ENCODE measurements at places on chromosomes 12 and 14. TPM values are rescaled to one million over a fixed set of nuclear protein-coding genes. Genes with fewer than 3 reads are reported as not detected.

The TMEM119 gene
- not detected for total RNA-seq

The PAX9 gene
- not detected for total RNA-seq

The GPR135 gene
- 2.4 TPM for total RNA-seq

DNA sequence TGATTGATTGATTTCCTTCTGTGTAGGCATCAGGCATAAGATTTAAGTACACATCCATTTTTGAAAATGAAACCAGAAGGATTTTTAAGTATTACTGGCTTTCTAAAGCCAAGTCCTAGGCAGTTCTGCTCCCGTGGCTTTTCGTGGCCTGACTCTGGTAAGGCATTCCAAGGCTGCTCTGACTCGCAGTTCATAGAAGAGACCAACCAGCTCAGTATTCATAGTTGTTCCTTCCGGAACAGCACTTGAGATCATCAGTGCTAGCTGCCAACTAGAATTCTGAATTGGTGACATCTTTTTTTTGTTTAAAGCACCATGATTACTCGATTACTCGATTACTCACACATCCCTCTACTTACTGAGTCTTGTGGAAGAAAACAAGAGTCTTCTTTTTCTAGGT is 25.9 kb downstream of the SUDS3 start:
- no peak for DNase-seq
- H3K4me3 ChIP-seq = no peak overlapping the region
- H3K27me3 ChIP-seq = no peaks in the 10 kb centered on the region
- H3K27ac ChIP-seq = no peak overlapping the region

GRCh38 chr12:92503029-92503931 is 199.5 kb upstream of the PLEKHG7 start:
- peak overlapping the region; percentile 94 for H3K27ac ChIP-seq
- H3K36me3 ChIP-seq = peaks cover 6% of the 10 kb centered on the region
- DNase-seq = no peak
- H3K4me3 ChIP-seq = peak overlapping the region; percentile 15
- peaks cover 47% of the 10 kb centered on the region for H3K4me1 ChIP-seq
- H3K27me3 ChIP-seq = no peaks in the 10 kb centered on the region

DNA sequence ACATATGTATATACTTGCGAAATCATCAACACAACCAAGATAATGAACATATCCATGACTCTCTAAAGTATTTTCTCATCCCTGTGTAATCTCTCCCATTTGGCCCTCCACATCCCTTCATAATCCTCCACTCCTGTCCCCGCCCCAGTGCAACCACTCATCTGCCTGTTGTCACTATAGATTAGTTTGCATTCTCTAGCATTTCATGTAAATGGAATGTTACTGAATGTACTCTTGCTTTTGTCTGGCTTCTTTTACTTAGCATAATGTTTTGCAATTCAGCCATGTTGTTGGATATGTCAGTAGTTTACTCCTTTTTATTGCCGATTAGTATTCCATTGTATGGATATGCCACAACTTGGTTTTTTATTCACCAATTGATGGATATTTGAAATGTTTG is 99.1 kb downstream of the BICD1 start:
- H3K4me1 ChIP-seq = no peaks in the 10 kb centered on the region
- no peaks in the 10 kb centered on the region for H3K36me3 ChIP-seq
- no peak for DNase-seq
- H3K4me3 ChIP-seq = no peak overlapping the region

DNA sequence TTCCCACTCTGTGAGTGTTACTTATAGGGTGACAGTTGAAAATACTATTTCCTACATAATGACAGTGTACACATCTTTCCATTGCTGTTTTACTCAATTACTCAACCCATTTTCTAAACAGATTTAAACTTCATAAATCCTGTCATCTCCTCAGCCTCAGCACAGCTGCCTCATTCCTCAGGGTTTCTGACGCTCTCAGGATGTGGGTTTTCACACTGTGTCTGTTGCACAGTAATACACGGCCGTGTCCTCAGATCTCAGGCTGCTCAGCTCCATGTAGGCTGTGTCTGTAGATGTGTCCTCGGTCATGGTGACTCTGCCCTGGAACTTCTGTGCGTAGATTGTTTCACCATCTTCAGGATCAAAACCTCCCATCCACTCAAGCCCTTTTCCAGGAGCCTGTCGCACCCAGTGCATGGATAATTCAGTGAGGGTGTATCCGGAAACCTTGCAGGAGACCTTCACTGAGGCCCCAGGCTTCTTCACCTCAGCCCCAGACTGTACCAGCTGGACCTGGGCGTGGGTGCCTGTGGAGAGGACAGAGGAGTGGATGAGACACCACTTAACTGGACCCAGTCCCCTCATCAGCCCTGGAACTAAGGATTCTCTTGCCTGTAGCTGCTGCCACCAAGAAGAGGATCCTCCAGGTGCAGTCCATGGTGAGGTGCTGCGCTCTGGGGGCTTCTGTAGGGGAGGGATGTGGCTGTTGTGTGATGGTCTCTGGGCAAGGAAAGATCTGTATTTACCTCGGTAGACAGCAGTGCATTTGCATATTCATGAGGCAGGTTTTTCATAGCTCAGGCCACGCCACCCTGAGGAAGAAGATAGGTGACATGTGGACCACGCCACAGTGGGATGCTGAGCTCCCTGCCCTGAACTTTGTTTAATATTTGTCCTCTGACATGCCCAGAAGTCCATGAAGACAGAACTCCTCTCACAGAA is 750.2 kb downstream of the TMEM121 start:
- H3K4me1 ChIP-seq = peaks cover 3% of the 10 kb centered on the region
- peaks cover 40% of the 10 kb centered on the region for H3K27me3 ChIP-seq
- no peak for DNase-seq
- H3K4me3 ChIP-seq = no peak overlapping the region
- no peaks in the 10 kb centered on the region for H3K36me3 ChIP-seq

All from activated T-helper 2 cell treated with anti-CD3 and anti-CD28 coated beads, Interferon-gamma antibody, Interleukin-2, Interleukin-4, amounts not matched to agents 10 μg/mL and 5 μg/mL and 100 μg/mL, durations not matched to agents 14 hours and 24 hours and 36 hours (primary cell).